NCI-H2171 (cell line): ENCODE measurements at places on chromosomes 2 and 18.

DNA sequence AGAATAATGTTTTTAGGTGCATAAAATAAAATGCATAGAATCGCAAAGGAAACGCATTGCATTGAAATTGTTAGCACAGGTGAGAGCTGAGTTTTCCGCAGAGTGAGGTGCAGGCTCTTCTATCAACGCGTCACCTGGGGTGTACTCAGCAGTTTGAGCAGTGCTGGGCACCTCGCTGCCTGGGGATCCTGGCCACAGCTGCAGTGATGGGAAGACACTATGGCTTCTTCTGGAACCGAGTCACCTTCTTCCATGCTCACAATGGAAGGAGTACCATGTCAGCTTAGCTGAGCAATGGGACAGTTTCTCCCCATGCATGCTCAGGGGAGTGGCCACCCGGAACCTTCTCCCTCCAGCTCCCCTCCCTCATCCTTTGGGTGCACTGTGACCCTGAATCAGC is 95.4 kb upstream of the OTOS start:
- DNase-seq = no peak

DNA sequence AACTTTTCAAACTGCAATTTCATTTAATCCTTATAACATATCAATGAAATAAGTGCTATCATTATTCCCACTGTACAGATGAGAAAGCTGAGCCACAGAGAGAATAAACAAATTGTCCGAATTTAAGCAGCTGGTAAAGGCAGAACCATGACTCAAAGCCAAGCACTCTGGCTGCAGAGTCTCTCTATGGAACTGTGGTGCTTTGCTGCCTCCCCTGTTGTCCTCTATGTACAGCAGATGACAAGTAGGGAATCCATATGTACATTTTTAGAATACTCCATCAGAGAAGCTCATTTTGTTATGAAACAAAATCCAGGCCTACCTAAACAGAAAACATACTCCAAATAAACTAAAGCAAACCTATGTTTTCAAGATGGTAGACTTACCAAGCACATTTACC is 45.1 kb downstream of the FARSB start:
- DNase-seq = no peak

DNA sequence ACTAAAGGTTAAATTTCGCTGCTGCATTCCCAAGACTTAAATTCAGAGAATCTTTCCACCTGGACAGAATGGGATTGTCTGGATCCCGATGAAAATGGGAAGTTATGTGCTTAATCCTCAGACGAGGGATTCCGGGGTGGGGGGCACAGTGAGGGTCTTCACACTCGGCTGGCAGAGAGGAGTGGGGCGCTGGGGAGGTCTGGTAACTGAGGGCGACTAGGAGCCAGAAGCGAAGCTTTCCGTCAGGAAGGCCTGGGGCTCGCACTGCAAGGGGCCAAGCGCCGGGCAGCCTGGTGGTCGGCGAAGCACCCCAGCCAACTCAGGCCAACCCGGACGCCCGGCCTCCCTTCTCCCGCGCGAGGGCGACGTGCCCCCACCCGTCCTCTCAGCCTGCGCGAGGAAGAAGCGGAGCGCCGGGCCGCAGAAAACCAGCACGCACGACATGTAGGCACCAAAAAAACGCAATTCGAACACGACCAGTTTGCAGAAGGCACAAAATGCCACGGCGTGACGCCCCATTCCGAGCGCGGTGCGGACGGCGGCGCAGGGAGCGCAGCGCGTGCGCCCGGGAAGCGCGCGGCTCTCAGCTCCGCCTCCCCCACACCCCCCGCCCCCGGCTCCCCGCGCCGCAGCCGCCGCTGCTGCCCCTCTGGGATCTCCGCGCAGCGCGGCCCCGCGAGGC is 188.1 kb downstream of the ZEB2 start:
- DNase-seq = no peak

- DNase-seq = no peak
These were observed 82.9 kb downstream of the SCN1A start for GRCh38 chr2:166044853-166045483.

DNA sequence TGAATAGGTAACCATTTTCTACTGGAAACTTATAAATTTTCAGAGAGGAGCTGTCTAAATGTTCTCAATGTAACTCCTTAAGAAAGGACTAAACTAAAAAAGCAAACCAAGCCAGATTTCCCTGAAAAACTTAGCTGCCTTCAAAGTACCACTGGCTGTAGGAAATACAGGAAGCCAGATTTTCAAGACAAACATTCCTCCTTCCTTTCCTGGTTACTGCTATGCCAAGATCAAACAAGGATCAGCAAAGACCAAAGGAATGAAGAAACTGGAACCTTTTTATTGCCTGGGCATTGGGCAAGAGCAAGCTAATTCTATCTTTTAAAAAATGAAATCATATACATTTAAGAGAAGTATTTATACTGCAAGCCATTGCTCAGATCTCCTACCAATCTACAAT is 212.7 kb downstream of the DYM start:
- no peak for DNase-seq

DNA sequence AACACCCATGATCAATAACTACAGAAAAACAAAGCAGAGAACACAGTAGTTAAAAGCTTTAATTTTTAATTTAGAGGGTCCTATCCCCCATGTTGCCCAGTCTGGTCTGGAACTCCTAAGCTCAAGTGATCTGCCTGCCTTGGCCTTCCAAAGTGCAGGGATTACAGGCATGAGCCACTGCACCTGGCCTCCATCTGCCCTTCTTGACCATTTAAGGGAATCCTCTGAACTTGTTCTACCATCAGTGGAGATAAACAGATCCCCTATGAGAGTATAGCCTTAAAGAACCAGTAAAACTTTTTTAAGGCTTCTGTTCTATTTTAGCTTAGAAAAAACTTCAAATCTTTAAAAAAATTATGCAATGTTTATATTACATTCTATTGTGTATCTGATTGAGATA is 13.5 kb upstream of the ATP5MC3 start:
- DNase-seq = no peak

- no peak for DNase-seq
These were observed 948.7 kb downstream of the TSN start for GRCh38 chr2:122704109-122704563.

- no peak for DNase-seq
These were observed 118.8 kb upstream of the EPB41L3 start for GRCh38 chr18:5662586-5663090.

- no peak for DNase-seq
These were observed 273.1 kb downstream of the NAPG start for GRCh38 chr18:10798727-10799550.

GRCh38 chr18:3689986-3690763 is 240.2 kb downstream of the TGIF1 start:
- DNase-seq = no peak
